ENCODE measurements at places on chromosomes 5 and 9. TPM values are rescaled to one million over a fixed set of nuclear protein-coding genes. Genes with fewer than 3 reads are reported as not detected.

The SEC16A gene
- total RNA-seq: 12.3 TPM

The RANBP17 gene
- 197 TPM for total RNA-seq

The PCDHGC4 gene
- 4.8 TPM for total RNA-seq

DNA sequence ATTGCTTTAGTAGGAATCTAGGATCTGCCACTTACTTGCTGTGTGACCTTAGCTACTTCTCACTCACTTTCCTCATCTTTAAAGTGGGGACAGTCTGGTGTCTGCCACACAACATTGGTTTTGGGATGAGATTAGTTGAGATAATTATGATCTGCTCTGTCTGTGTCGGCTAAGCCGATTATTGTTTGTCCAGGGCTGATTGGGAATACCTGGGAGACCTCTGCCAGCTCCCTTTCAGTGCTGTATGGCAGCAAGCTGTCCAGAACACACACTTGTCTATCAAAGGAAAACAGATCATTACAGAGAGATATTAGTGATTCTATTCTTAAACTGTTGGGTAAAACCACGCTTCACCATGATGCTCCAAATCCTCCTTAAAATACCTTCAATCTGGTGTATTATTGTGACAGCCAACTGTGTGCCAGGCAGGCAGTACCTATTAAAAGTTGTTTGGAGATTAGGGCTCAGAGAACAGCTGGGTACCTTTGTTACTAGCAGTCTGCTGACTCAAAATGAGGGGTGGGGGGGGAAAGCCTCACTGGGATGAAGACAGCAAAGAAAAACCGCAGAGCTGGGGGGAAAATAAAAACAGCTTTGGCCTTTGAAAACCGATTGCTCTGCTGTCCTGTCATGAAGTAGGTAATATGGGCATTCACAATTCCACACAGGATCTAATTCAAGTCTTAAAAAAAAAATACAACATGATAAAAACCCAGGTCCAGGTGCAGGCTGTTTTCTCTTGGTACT, 458.4 kb upstream of the C9orf72 start:
- DNase-seq: no peak

DNA sequence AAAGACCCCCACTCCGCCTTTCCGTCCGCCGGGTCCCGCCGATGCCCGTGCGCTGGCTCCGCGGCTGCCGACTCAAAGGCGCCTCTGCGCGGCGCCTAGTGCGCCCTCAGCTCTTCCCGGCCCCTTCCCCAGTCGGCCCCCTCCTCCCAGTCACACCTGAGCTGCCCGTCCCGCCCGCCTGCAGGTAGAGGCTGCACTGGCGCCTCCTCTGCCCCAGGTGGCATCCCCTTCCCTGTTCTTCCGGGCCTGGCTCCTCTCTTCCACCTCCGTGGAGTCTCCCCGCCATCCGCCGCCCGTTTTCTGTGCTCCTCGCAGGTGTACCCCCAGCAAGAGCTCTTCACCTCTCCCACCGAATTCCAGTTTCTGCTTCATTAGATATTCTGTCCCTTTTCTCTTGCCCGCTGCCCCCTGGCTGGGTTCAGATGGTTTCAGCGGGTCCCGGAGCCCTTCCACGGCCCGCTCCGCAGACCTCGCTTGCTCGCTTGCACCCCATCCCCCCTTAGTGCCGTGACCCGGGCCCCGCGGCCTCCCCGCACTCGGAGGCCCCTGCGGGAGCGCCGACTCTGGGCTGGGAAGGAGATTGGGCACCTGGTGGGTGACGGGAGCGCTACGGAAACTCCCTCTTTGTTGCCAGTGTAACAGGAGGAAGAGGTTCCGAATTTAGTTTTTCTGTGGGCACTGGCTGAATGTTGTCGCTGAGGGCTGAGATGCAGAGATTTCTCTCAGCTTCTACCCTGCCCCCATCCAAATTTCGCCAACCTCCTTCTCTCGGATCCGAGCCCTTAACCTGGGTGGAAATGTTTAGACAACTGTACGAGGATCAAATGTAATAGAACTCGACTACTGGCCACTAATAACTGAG, 809 bp downstream of the SLC44A1 start:
- peak; percentile 55 for DNase-seq
